ENCODE measurements at places on chromosomes 7 and 10. TPM values are rescaled to one million over a fixed set of nuclear protein-coding genes. Genes with fewer than 3 reads are reported as not detected.

DENND2A gene
- total RNA-seq: 10.8 TPM

MLXIPL gene
- total RNA-seq: 2.0 TPM

CHST15 gene
- total RNA-seq: 5.6 TPM

LRRD1 gene
- 0.41 TPM for total RNA-seq

CAV2 gene
- 51.2 TPM for total RNA-seq

EEPD1 gene
- total RNA-seq: 5.7 TPM

MRLN gene
- not detected for total RNA-seq

PFKFB3 gene
- total RNA-seq: 9.4 TPM

GPR26 gene
- not detected for total RNA-seq

CDK14 gene
- 44.8 TPM for total RNA-seq

PDIA4 gene
- total RNA-seq: 123 TPM

CREB5 gene
- total RNA-seq: 0.25 TPM

MEST gene
- total RNA-seq: 63.0 TPM

NPTX2 gene
- total RNA-seq: 2.5 TPM

NPS gene
- total RNA-seq: not detected

CPA2 gene
- not detected for total RNA-seq

DNA2 gene
- 15.2 TPM for total RNA-seq

LIPK gene
- total RNA-seq: not detected

ACTR3C gene
- not detected for total RNA-seq

GPR141 gene
- total RNA-seq: not detected
